Right kidney (tissue), 9 donors: ENCODE measurements at places on chromosomes 12 and 14.

GRCh38 chr12:26379777-26380467, 184.5 kb downstream of the SSPN start:
- DNase-seq = no peak

DNA sequence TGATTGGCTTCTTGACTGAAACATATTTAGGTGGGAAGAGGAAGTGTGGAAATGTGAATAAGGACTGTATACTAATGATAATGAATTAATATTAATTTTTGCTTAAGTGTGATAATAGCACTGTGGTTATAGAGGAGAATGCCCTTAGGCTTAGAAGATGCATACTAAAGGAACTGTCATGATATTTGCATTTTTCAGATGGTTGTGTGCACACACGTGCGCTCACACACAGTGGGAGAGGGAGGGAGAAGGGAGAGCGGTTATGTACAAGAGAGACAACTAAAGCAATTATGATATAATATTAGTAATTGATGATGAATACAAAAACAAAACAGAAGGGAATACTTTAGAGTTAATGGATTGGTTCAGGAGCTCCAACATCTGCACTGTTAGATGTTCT, 54.2 kb downstream of the RCOR1 start:
- no peak for DNase-seq

GRCh38 chr14:24238527-24239037, 3.8 kb downstream of the TINF2 start:
- no peak for DNase-seq

DNA sequence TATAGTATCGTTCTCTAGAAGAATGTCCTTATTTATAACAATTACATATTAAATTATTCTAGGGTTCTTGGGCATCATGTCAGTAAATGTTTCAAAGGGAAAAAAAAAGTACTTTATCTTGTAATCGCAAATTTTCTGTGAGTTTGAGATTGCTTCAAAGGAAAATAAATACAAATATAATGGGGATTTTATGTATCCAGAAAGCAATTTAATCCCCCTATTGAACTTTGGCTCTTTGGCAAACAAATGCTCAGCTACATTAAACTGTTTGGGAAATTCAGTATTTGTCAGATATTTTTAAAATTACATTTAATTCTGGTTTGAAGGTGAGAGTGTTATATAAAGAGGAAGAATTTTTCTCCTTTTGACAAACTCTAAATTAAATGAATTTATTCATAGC, 8.0 kb downstream of the ACSS3 start:
- DNase-seq = no peak

- no peak for DNase-seq
These were observed 157.0 kb upstream of the LMNTD1 start for GRCh38 chr12:25710128-25710527.

DNA sequence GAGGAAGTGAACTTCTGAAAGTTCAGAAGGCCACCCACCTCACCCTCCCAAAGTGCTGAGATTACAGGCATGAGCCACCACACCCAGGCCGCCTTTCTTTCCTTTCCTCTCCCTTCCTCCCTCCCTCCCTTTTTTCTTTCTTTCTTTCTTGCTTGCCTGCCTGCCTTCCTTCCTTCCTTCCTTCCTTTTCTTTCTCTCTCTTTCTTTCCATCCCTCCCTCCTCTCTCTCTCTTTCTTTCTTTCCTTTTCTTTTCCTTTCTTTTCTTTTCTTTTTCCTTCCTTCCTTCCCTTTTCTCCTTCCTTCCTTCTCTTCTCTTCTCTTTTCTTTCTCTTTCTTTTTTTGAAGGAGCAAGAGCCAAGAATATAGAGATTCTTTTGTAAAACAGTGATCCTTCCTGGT, 208.3 kb upstream of the HMGA2 start:
- no peak for DNase-seq

DNA sequence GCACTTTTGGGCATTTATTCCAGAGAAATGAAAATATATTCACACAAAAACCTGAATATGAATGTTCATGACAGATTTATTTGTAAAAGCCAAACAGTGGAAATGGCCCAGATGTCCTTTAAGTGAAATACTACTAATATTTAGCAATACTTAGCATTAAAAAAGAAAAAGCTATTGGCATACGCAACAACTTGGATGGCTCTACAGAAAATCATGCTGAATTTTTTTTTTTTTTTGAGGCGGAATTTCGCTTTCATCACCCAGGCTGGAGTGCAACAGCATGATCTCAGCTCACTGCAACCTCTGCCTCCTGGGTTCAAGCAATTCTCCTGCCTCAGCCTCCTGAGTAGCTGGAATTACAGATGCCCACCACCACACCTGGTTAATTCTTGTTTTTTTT, 24.1 kb downstream of the FGD6 start:
- no peak for DNase-seq

- DNase-seq = no peak
These were observed 34.3 kb downstream of the DHRS2 start for GRCh38 chr14:23670481-23670880.

- no peak for DNase-seq
These were observed 34.1 kb upstream of the CPM start for GRCh38 chr12:68967046-68967445.
